Neural crest cell (in vitro differentiated cells): ENCODE measurements at places on chromosomes 4 and X.
A peak's percentile ranks its signal among the peaks of the same experiment; 100 is the strongest.

DNA sequence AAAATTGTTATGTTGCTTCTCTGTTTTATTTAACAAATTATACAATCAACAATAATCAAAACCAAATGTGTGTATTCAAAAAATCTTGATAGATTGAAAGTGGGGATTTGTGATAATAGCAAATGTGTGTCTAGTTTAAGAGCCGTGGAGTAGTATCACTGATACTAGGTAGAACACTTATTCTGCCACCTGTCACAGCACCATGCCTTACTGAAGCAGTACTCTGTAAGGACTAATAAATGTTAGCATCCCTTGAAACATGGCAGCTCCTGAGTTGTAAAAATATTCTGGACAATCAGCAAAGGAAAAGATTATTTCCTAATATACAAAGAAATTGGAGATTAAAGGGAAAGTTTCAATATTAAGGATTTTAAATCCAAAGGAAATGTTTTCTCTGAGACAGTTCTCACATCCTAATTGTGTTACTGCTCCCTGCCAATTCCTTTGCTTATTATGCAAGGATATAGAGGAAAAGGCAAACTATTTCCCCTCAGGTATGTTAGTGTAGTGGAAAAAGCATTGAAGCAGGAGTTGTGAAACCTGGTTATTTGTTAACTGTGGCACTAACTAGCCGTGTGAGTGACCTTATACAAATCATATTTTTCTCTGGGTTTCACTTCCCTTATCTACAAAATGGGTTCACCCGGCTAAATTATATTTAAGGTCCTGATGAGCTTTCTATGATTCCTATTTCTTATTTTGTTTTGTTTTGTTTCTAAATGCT lies 303.1 kb downstream of the ARHGAP24 start:
- no peak for DNase-seq

- DNase-seq, result no peak
These were observed 249.1 kb downstream of the DCLK2 start for GRCh38 chr4:150327262-150327780.

- no peak for DNase-seq
These were observed 21.8 kb downstream of the MBNL3 start for GRCh38 chrX:132467026-132467425.

DNA sequence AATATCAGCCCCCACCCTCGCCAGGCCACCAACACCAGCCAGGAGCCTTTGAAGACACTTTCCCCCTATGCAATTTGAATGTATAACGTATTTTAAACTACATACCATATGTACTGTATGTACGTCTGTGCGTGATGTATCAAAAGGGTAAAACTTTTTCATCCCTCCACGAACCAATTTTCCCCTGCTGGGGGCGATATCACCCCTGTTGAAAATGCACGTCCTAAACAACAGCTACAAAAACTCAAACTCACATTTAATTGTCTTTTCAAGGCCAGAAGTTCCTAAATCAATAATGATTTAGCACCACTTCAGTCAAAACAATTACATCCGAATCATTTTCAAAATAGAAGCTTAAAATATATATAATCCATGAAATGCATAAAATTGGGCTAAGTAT lies 1.4 kb downstream of the VEGFD start:
- no peak for DNase-seq

DNA sequence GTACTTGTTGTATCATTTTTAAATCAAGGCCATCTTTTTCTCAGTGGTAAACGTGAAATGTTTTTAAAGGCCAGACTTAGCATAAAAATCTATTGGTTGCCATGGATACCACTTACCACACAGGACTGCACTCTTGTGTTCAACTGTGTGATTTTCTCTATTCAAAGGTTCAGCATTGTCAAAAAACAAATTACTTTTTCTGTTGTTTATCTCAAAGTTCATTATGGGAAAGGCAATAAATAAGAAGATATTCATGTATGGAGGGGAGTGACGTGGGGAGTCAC lies 231.0 kb upstream of the GATB start:
- DNase-seq, result no peak

DNA sequence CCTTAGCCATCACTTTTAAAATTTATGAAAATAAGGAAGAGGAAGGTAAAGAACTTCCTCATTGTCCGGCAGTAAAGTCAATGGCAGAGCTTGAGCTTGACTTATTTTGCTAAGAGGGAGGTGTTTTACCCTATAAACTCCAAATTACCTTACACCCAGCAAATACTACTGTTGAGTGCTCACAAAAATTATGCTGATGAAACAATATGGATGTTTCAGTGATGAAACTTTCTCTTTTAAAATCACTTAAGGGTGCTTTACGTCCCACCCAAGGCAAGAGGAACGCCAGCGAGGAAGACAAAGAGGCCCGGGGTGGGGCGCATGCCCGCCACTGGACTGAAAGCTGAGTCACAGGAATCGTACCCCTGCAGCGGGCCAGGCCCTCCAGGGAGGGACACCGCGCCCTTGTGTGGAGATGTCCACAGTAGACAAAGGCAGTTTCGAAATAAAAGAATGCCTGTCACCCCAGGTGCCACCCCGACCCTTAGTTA lies 560 bp upstream of the TMSB4X start:
- peak; percentile 38 for DNase-seq

DNA sequence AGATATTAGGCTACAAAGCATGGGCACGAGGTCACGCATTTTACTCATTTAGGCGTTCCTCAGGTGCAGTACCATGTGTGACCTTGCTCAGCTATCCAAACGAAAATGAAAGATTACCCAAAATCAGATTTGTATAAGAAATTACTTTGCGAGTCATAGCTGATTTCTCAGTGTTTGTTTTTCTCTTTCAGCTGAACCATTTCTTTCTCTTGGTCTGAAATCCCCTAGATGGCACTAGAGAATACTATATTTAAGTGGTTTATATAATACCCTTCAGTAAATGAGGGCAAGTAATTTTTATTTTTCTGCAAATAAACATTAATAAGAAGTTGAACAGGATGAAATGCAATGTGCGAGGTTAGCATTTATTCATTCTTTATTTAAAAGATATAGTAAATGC lies 496.6 kb downstream of the STIM2 start:
- no peak for DNase-seq

DNA sequence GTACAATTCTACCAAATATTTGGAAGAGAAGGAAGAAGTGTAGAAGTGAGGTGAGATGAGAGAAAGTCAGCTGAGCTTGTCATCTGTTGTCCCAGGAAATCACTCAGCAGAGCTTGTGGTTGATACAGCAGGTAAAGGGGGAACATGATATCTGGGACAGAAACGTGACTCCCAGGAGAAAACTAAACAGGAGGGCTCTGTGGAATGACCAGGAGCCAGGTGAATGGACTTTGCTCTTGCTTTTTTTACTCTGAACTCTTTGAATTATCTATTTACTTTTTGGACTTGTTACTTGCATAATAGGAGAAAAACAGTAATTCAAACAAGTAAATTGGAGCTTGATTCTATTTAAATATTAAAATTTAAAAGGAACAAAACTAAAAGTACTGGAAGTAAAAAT lies 555.6 kb upstream of the FRG1 start:
- no peak for DNase-seq

DNA sequence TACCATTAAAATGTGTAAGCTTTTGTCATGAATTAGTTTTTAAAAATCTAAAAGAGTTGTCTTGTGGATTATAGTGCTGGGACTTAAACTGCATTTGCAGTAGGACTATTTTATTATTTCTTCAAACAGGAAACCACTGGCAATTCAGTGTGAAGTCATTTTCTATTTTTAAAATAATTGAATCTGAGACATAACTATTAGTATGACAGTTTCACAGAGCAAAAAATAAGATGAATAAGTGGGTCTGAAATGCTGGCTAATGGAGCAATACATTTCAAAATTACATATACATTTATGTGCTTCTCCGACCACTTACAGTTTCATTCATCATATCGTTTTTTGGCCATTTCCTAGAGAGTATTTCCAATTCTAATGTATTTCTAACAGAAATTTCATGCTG lies 75.3 kb upstream of the RAPGEF2 start:
- no peak for DNase-seq

- peak; percentile 61 for DNase-seq
These were observed at the start of gene USP11 for GRCh38 chrX:47232803-47233332. TSS of gene USP11 (plus strand) at chrX:47233009. CDS start at chrX:47233044, 35 bp downstream.

DNA sequence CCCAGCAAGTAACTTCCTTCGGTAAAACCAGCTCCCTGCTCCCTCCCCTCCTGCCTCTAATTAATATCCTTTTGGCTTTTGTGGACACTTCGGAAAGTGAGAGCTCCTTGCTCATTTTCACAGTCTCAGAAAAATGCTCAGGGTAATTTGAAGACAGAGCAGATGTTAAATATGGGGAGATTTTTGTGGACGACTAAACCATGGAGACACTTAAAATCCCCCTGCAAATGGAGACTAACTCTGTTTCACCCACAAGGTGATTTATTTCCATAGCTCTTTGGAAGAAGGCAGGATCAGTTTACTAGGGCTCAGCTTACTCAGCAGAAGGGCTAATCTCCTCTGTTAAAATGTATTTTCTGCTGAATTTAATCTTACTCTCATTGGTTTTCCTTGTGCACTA lies 12.2 kb upstream of the AMOT start:
- no peak for DNase-seq

DNA sequence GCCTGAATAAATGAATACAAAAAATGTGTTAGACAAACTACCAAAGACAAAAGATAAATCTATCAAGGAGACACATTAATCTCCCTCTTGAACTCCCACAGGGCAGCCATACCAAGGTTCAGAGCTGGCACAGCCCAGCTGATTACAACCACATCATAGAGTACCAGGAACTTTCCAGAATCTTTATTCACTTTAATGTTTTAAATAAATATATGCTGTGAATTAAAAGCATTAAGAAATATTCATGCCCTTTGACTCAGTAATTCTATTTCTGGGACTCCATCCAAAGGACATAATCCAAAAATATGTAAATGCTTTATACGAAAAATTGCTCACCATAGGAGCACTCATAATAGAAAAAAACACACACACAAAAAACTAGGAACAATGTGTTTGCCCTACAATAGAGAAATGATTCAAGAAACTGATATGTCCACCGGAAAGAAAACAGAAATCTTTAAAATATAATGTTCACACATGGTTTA lies 126.0 kb downstream of the LDB2 start:
- DNase-seq, result no peak

DNA sequence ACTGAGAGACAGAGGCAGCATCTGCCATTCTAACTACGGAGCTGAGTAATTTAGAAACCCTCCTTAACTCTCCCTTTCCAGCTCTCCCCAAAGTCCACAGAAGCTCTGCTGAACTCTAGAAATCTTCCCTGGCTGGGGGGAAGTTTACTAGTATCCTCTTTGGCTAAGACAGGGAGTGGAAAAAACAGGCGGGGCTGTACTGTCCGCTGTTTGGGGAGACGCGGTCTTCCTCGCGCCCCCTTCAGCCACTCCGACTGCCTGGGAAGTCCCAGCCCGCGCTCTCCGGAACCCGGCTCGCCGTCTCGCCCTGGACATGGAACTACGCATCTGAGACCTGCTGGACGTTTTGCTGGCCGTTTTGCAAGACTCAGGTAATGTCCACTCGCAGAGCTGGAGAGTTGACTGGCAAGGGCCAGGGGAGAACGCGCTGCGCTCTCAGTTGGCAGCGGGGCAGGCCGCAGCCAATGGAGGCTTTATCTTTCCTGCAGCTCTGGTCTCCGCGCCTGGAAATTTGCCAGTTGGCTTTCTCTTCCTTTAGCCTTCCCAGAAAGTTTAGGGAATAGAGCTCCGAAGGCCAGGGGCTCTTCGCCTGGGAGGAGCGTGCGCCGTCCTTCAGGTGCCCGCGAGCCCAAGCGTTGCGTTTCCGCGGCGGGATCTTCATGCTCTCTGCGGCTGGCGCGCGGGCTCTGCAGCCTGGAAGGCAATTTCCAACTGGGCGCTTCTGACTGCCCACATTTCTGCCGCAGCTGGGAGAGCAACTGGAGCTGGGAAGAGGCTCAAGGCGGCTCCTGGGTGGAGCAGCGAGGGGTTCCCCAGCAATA lies 892 bp downstream of the IL1RAPL2 start:
- no peak for DNase-seq

GRCh38 chr4:10346023-10346422 lies 111.2 kb downstream of the ZNF518B start:
- DNase-seq, result no peak

DNA sequence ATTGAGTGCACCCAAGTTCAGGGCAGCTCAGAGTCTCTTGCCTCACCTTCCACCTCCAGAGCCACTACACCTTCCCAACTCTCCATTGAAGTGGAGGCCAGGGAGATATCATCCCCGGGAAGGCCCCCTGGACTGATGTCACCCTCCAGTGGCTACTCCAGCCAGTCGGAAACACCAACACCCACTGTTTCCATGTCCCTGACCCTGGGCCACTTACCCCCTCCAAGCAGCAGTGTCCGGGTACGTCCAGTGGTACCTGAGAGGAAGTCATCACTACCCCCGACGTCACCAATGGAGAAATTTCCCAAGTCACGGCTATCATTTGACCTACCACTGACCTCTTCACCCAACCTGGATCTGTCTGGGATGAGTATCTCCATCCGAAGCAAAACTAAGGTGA lies 7.8 kb upstream of the RTL5 start:
- DNase-seq, result no peak

DNA sequence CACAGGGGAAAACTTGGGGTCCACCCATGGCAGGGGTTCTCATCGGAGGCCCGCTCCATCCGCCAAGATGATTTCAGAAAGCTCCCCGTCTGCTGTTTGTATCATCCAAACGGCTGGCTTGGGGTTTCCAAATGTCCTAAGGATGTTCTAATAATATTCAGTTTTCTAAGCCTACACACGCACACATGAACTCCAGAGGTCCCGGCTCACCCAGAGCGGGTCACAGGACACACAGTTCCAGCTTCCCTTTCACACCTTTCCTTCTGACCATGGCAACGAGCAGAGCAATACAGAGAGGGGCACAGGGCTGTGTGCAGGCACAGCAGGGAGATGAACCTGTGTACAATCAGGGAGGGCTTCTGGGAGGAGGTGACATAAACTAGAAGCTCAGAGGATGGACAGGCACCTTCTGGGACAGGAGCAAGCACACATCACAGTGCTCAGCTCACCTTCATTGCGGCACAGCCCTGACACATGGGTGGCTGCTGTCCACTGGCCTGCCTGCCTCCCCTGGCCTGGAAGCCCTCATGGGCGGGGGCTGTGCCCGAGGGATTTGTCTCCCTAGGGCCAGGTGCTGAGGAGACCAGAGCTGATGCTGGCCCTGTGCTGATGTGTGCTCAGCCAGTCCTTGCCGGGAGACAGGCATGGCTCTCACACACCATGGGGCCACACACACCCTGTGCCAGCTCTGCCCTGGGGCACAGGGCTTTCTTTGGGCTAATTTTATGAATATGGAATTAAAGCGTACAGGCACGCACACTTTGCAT lies 44.8 kb downstream of the ABLIM2 start:
- no peak for DNase-seq
